Stimulated activated CD4-positive, alpha-beta T cell treated with anti-CD3 and anti-CD28 coated beads, Interleukin-4, amount 100 ng/mL, for 24 hours (primary cell): ENCODE measurements at places on chromosomes 16 and 17.

GRCh38 chr17:39325528-39326240 lies 75.7 kb downstream of the FBXL20 start:
- DNase-seq, result no peak

GRCh38 chr17:7882068-7882467 lies 6.5 kb upstream of the CHD3 start:
- DNase-seq, result no peak

GRCh38 chr17:82110298-82110697 lies 12.3 kb upstream of the FASN start:
- DNase-seq, result no peak

- DNase-seq, result peak; percentile 52
These were observed 164.0 kb downstream of the LAT start for GRCh38 chr16:29148867-29149272.

GRCh38 chr17:78769196-78769773 lies 12.8 kb downstream of the CYTH1 start:
- no peak for DNase-seq

DNA sequence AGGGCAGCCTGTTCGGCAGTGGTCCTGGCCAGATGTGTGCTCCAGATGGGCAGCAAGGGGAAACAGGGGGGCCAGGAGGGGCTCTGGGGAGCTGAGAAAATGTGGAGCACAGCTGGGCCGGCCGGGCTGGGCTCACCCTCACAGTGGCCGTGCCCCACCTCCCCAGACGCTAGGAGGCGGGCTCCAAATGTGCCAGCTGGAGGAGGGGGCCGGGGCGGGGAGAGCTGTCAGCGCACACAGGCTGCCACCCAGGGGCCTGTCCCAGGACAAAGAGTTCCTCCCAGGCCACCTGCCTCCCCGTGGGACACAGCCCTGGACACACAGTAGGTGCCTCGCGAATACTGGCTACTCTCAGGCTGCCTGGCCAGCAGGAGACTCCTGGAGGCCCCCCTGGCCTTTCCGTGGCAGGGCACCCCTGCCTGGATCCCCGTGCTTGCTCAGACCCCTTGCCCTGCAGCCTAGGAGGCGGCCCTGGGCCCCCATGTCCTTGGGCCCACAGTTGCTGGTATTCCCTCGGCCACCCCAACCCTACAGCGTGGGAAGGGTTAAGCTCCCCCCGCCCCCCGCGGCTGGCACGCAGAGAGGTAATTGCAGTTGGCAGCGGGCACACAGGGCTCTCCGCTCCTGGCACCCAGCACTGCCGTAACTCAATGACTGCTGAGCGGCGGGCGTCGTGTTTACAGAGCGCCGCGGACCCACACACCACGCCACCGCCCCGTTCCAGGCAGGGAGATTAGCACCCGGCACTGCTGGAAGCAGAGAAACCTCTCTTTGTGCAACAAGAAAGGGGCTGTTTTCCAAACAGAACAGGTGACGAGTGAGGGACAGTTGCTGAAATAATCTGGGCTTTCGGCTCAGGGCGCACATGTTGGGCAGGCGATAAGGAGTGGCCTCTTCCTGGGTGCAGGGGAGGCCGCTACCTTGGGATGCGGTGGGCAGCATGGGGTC lies 32.2 kb downstream of the BAHCC1 start:
- no peak for DNase-seq

GRCh38 chr17:66835476-66835875 lies 559 bp downstream of the CACNG5 start:
- no peak for DNase-seq

DNA sequence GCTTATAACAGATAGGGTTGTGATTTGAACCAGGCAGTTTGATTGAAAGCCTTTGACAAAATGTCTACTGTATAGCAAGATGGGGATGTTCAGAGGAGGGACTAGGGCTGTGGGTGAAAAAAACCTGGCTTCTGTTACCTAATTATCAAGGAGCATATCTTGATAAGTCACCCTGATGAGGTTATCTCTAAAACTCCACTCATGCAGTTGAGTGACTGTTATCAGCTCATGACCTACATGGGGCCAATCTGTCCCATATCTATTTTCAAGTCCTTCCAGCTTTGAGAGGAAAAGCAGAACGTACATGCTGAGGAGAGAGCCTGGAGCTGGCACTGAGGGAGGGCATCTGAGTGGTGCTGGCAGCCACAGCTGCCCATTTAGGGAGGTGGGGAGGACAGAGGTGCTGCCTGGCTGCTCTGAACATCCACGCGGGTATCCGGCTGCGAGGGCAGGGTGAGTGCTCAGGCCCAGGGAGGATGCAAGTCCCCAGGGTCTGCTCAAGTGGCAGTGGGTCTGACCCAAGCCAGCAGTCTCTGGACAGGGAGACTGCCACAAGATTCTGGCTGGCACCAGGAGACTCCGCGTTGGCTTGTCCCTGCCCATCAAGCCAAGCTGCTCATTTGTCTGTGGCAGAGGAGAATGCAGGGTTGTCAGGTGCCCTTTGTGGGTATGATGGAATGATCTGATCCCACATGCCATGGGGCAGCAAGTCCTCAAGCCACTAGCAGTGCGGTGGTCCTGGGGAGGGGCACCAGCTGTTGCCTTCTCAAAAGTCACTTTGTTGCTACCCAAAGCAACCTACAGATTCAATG lies 29.2 kb downstream of the ATPAF2 start:
- no peak for DNase-seq

GRCh38 chr16:46558018-46558417 lies 63.2 kb downstream of the SHCBP1 start:
- DNase-seq, result no peak

DNA sequence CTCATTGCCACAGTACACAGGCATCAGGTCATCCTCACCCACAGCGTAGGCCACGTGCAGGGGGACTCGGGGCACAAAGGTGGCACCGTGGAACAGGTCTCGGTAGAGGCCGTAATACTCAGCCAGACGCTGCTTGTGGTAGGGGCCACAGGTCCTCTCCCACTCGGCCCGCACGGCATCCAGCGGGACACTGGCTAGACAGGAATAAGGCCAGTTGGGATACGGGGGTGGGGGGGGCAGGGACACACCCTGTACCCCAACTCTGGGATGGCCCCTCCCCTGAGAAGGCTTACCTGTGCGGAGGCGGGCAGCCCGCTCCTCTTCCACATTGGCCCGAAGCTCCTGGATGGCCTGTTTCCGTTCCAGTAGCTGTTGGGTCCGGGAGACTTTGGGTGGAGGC lies 3.0 kb downstream of the MRPL38 start:
- DNase-seq, result no peak

DNA sequence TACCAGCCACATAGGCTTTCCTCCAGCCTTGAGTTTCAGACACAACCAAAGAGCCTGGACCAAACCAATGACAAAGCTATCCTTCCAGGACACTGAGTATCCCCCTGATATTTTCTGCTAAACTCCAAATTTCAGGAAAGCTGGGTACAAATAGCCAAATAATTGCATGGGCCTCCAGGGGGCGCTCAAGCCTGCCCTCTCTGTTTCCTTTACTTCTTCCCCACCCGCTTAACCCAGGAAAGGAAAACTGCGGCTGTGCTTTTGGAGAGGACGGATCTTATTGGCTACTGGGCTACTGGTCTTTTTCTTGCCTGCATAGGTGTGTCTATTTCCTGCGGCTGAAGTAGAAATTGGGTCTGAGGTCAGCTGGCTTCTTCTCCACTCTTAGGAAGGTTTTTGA lies 30.1 kb downstream of the GNGT2 start:
- peak; percentile 70 for DNase-seq

DNA sequence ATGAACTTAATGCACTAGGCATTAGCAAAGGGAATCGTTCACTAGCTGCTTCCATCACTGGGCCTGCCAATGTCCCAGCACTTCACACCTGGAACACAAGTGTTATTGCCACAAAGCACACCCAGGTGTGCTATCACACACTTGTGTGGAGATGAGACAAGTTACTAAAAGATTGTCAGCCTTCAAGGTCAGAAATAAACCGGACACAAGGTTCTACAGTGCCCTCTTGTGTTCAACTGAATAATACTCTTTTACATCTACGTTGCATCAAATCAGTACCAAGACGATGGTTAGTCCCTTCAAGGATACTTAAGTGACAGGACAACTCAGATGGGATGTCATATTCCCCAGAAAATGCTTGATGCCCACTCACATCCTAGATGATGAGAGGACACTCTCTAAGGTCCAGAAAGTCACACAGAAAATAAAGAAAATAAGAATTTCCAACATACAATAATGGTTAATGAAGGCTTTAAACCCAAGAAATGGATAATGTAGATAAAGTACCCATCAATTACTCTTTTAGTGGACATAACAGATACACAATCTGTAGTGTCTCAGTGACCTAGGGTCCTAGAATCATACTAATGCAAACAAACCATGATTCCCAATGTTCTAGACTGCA lies 16.4 kb upstream of the GLG1 start:
- DNase-seq, result no peak

- DNase-seq, result no peak
These were observed 48.5 kb downstream of the ZNF18 start for GRCh38 chr17:11948789-11949188.

DNA sequence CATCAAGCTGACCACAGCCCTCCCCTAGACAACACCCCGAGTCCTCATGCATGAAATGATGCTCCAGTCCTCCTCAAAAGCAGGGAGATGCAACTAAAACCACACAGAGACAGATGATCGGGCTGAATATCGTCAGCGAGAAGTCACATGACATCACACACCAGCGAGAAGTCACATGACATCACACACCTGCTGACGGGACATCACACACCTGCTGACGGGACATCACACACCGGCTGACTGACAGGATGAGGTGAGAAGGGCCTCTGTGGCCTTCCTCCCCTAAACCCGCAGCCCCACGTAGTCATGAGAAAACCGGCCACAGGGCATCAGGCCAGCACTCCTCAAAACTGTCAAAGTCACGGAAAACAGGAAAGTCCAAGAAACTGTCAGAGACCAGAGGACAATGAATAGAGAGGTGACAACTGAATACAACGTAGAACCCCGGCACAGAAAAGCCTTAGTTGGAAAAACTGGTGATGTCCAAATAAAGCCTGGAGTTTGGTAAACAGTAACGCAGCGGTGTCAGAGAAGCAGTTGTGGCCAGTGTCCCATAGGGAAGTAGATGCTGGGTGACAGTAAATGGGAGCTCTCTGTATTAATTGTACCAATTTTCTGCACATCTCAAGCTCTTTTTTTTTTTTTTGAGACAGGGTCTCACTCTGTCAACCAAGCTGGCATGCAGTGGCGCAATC lies 14.3 kb downstream of the LITAF start:
- DNase-seq, result peak; percentile 40

GRCh38 chr17:77359236-77359635 lies 218.5 kb downstream of the SEC14L1 start:
- no peak for DNase-seq

GRCh38 chr17:51588063-51588462 lies 327.7 kb downstream of the UTP18 start:
- DNase-seq, result no peak

DNA sequence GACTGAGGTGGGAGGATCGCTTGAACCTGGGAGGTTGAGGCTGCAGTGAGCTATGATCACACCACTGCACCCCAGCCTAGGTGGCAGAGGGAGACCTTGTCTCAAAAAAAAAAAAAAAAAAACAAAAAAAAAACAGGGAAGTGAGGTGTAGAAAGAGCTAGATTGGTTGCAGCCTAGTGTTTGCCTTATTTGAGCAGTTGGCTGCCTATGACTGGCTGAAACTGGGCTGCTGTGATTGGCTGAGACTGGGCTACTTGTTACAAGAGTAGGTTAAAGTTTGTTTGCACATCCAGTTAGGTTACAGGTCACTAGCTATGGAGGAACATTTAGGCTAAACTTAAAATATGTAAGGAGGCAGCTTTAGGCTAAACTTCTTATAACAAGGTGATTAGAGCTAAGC lies 5.7 kb downstream of the DHRS7B start:
- DNase-seq, result no peak

DNA sequence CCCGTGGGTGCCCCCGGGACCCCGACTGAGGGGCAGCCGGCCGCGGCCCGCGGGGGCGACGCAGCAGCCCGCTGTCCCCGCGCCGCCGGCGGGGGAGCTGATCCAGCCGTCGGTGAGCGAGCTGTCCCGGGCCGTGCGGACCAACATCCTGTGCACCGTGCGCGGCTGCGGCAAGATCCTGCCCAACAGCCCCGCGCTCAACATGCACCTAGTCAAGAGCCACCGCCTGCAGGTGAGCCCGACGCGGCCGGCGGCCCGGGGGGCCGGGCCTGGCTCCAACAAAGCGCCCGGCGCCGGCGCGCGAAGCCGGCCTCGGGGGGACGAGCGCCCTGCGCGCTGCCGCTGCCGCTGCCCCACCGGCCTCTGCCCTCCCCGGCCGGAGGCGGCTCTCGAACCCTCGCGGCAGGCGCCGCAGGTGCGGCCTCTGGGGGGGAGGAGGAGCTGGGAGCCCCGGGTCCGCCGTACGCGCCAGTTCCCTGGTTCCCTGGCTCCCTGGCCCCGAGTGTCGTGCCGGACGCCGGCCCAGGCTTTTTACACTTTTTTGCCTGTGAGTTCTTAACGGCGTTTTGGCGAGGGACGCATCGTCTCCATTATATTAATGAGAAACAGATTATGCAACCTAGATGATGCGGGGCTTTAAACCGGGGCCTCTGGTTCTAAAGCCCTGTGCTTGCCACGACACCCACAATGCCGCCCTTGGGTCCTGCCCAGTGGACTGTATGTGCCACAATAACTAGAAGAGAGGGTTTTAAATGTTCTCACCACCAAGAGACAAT lies 521 bp downstream of the ATMIN start:
- DNase-seq, result peak; percentile 40

GRCh38 chr16:58299757-58300349 lies 5.0 kb upstream of the PRSS54 start:
- no peak for DNase-seq

- peak; percentile 81 for DNase-seq
These were observed at the start of gene ARL4D for GRCh38 chr17:43398724-43399595. TSS of gene ARL4D (plus strand) at chr17:43398993. CDS start at chr17:43399733, 740 bp downstream.

- DNase-seq, result no peak
These were observed 24.0 kb upstream of the ALDH3A1 start for GRCh38 chr17:19771971-19772630.

DNA sequence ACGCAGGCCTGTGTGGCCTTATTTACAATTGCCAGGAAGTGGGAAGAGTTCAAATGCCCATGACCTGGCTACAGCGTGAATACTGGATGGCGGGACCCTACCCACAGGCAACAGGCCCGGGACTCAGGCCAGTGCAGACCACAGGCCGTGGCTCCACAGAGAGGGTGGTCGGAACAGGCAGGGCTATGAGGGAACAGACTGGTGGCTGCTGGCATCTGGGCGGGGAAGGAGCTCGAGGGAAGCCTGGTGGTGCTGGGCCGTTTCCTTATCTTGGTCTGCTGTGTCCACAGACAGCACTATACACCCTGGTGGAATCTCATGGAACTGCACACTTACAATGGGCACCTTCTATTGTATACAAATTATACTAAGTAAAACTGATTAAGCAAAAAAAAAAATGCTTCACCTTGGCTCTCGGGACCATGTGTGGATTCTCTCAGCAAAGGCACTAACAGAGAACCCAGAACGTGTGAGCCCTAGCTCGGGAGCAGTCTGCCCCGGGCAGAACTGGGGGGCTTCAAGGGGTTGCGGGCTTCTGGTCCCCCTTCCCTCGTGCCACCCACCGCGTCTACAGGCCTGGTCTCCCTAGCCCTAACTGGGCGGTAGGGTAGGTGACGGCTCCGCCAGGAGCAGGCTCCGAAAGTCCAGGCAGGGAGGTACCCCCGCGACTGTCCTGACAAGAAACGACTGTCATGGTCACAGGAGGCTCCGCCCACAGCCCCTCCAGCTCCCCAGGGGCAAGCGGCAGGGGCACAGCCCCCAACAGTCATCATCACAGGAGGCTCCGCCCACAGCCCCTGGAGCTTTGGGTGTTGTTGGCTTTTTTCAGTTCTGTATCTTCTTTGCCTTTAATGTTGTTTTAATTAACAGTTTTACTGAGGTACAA lies 21.8 kb downstream of the CEP131 start:
- peak; percentile 26 for DNase-seq

- DNase-seq, result peak; percentile 78
These were observed 12.0 kb downstream of the TBC1D24 start for GRCh38 chr16:2486645-2487516.

GRCh38 chr17:82497483-82498405 lies 21.8 kb upstream of the FOXK2 start:
- DNase-seq, result peak; percentile 44
